ENCODE measurements at places on chromosomes 4 and X. TPM values are rescaled to one million over a fixed set of nuclear protein-coding genes. Genes with fewer than 3 reads are reported as not detected.

SLC26A1 gene
- total RNA-seq, result not detected

SLC2A9 gene
- 0.20 TPM for total RNA-seq

DNA sequence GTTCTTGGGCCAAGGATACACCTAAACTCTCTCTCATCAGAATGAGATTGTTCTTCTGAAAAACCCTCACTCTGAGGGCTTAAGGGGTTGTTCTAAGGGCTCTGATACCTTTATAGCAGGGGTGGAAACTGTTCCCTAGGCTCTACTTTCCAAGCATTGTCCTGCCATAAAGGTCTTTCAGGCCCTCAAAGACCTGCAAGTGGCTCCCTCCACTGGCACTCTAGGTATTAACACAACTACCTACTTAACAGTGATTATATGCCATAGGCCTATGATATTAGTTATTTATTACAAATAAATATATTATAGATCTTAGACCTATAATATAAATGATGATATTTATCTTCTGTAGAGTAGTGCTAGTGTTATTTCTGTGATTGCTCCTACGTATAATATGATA, 473.7 kb upstream of the RPS6KA3 start:
- no peaks in the 10 kb centered on the region for H3K36me3 ChIP-seq
- H3K27ac ChIP-seq, result no peak overlapping the region
- no peaks in the 10 kb centered on the region for H3K27me3 ChIP-seq
- H3K4me1 ChIP-seq, result no peaks in the 10 kb centered on the region

GRCh38 chr4:76435528-76436319, 695 bp downstream of the SHROOM3 start:
- DNase-seq, result no peak
- peak overlapping the region; percentile 60 for H3K27ac ChIP-seq
- peaks cover 6% of the 10 kb centered on the region for H3K4me1 ChIP-seq
- peak overlapping the region; percentile 60 for H3K4me3 ChIP-seq
- H3K27me3 ChIP-seq, result no peaks in the 10 kb centered on the region
- no peaks in the 10 kb centered on the region for H3K36me3 ChIP-seq

MAPK10 gene
- 2.5 TPM for total RNA-seq

DNA sequence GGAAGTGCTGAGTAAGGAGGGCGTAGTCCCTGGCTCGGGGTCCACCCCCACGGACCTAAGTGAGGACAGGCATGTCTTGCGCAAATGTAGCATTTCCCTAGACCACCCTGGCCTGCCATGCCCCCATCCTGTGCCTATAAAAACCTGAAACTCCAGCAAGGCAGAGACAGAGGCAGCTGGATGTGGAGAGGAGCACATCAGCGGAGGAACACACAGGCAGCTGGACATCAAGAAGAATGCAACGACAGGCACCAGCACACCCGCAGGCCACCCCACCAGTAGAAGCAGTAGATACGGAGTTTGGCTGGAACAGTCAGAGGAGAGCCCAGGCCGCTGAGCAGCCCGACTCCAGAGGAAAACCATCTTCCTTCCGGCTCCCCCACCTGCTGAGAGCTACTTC, 345.9 kb downstream of the FSTL5 start:
- no peaks in the 10 kb centered on the region for H3K27me3 ChIP-seq
- no peak for DNase-seq
- H3K36me3 ChIP-seq, result no peaks in the 10 kb centered on the region
- H3K27ac ChIP-seq, result no peak overlapping the region
- no peak overlapping the region for H3K4me3 ChIP-seq

GRCh38 chr4:179344861-179345260, 1902.6 kb upstream of the AGA start:
- H3K4me3 ChIP-seq, result no peak overlapping the region
- no peaks in the 10 kb centered on the region for H3K36me3 ChIP-seq
- no peak for DNase-seq

ZNF157 gene
- 2.2 TPM for total RNA-seq

- H3K27ac ChIP-seq, result no peak overlapping the region
- no peak for DNase-seq
- H3K4me3 ChIP-seq, result no peak overlapping the region
- H3K27me3 ChIP-seq, result no peaks in the 10 kb centered on the region
Observed at GRCh38 chrX:123153846-123154335, 30.2 kb upstream of the GRIA3 start.

GRCh38 chr4:90137555-90137954, 10.4 kb downstream of the CCSER1 start:
- H3K27ac ChIP-seq, result no peak overlapping the region
- H3K36me3 ChIP-seq, result no peaks in the 10 kb centered on the region
- H3K27me3 ChIP-seq, result no peaks in the 10 kb centered on the region
- DNase-seq, result no peak

- H3K36me3 ChIP-seq, result no peaks in the 10 kb centered on the region
- no peak for DNase-seq
- H3K4me3 ChIP-seq, result no peak overlapping the region
- H3K27ac ChIP-seq, result no peak overlapping the region
- H3K4me1 ChIP-seq, result no peaks in the 10 kb centered on the region
Observed at GRCh38 chr4:154422152-154422551, 69.4 kb downstream of the DCHS2 start.

- no peaks in the 10 kb centered on the region for H3K27me3 ChIP-seq
- H3K27ac ChIP-seq, result no peak overlapping the region
- no peak for DNase-seq
Observed at GRCh38 chr4:149754526-149754925, 61.1 kb downstream of the IQCM start.

GRCh38 chr4:158861281-158861680, 92.5 kb downstream of the FNIP2 start:
- no peak overlapping the region for H3K4me3 ChIP-seq
- no peaks in the 10 kb centered on the region for H3K4me1 ChIP-seq
- no peak overlapping the region for H3K27ac ChIP-seq
- H3K36me3 ChIP-seq, result no peaks in the 10 kb centered on the region
- DNase-seq, result no peak

GRCh38 chr4:182923366-182923765, 6.2 kb upstream of the DCTD start:
- H3K27me3 ChIP-seq, result no peaks in the 10 kb centered on the region
- DNase-seq, result no peak

SULT1E1 gene
- not detected for total RNA-seq

- no peak overlapping the region for H3K27ac ChIP-seq
- H3K4me1 ChIP-seq, result peaks cover 26% of the 10 kb centered on the region
- no peaks in the 10 kb centered on the region for H3K36me3 ChIP-seq
- H3K27me3 ChIP-seq, result peaks cover 97% of the 10 kb centered on the region
- H3K4me3 ChIP-seq, result peak overlapping the region; percentile 58
Observed at GRCh38 chr4:54228546-54228945, 547 bp upstream of the PDGFRA start.

DNA sequence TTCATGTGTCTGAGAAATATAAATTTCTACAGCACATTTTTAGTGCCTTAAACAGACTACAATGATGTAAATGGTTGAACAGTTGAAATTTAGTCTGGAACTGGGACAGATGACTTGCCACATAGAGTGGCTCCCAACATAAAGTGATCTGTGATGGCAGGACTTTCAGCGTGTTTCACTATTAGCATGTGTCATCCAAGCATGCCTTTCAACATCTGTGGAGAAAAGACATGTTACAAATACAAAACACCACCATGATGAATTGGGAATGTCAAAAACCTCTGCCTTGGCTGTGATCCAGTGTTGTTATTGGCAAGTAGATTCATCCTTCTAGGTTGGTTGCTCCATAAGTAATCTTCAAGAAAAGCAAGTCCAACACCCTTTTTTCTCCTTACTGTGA, 348.7 kb downstream of the MAPK10 start:
- H3K27me3 ChIP-seq, result no peaks in the 10 kb centered on the region
- no peak overlapping the region for H3K27ac ChIP-seq
- H3K4me3 ChIP-seq, result no peak overlapping the region
- no peak for DNase-seq

RAB41 gene
- total RNA-seq, result not detected

MID1 gene
- 49.3 TPM for total RNA-seq

DNA sequence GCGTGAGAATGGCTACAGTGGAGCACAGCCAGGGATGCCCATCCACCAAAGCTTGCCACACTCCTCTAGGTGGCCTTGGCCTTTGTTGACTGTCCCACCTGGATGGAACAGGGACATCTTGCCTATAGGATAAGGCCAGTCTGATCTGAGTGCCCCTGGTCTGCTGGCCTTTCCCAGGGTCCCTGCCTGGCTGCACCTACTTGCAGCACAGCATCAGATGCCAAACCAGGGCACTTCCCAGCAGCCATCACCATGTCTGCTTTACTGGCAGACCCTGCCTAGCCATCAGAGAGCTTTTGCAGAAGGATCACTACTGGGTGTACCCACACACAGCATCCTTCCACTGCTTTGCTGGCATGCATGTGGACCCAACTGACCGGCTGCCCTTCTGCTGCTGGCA, 143.2 kb downstream of the GABRA3 start:
- H3K4me1 ChIP-seq, result no peaks in the 10 kb centered on the region
- H3K36me3 ChIP-seq, result no peaks in the 10 kb centered on the region
- no peak overlapping the region for H3K4me3 ChIP-seq

PRSS12 gene
- 7.1 TPM for total RNA-seq
